ENCODE measurements at places on chromosomes 4 and X.

DNA sequence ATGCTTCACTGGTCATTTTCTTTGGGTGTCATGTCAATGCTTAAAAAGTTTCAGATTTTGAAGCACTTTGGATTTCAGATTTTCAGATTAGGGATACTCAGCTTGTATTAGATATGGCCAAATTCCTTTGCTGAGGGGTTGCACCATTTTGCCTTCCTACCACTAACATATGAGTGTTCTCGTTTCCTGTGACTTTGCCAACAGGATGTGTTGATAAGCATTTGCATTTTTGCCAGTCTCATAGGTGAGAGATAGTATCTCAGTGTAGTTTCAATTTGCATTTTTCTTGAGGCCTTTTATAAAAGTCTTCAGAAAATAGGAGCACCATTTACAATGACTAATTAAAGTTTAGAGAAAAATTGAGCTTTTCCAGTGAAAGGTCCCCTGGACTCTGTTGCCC lies 71.6 kb upstream of the CLCN4 start:
- DNase-seq, result no peak

- peak; percentile 11 for DNase-seq
Measured at GRCh38 chrX:18491587-18492340, 66.4 kb downstream of the CDKL5 start.

GRCh38 chr4:3775005-3775404 lies 8.8 kb downstream of the ADRA2C start:
- DNase-seq, result no peak

- DNase-seq, result no peak
Measured at GRCh38 chr4:163600727-163601126, 106.2 kb downstream of the TMA16 start.

GRCh38 chrX:118976599-118977340 lies 2.4 kb downstream of the LONRF3 start:
- DNase-seq, result peak; percentile 7

DNA sequence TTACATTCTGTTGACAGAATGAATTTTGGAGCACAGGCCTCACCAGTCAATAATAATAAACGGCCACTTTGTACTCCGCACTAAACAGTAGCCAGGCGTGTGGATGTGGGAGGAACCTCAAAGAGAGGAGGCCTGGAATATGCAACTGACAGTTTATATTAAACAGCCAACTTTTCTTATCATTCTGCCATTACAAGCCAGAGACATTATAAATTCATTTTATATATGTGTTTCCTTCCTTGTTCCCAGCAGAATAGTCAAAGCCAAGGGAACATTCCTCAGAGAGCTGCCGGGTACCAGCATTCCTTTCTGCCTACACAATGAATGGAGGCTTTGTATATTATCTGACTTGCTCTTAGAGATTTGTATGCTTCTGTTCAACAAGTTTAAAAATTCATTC lies 436.5 kb upstream of the FTHL17 start:
- DNase-seq, result peak; percentile 62

DNA sequence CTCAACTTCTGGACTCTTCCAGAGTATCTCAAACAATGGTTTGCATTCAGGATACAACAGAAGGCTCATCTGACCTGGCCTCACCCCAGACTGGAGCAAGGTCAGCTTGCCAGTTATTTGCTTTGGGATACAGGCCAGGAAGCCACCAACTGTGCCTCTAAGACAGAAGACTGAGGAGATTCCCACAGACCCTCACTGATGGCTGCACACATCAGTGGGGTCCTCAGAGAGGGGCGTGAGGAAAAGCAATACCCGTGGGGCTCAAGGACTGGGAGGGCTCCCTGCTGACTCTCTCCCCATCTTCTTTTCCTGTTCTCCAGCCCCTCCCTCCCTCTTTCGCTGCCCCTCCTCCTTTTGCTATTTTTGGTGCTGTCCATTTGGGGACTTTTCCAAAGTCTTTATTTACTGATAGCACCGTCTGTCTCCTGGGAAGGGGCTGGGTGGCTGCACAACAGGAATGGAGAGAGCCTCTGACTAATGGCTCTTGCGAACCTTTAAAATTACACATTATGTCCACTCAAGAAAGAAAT lies 23.2 kb downstream of the RELL1 start:
- DNase-seq, result no peak

DNA sequence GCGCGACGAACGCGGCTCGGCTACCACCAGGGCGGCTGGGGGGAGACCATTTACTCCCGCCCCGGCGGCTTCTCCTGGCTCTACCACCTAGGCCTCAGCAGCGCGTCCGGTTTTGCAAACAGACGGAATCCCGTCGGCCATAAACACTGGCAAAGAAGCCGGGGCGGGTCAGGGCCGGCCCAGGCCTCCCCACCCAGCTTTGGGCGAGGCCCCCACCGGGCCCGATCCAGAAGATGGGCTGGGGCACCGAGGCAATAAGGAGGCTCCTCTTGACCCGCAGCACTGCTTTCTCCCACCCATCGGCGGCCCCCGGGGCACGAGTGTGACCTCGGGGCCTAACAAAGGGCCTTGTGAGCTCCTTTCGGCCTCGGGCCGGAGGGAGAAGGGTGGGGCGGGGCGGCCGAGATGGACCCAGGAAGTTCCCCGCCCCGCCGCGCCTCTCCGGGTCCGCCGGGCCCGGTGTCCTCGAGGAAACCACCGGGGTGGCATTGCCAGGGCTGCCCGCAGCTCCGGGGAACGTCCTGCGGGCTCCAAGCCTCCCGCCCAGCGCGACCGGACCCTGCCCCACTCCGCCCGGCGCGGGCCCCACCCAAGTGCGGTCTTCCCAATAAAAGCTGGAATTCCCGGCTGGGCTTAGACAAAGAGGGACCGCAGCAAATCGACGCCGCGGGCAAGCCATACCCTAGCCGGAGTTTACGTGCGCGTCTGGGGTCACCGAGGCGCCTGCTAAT lies 5.9 kb downstream of the BCOR start:
- no peak for DNase-seq

GRCh38 chr4:112167794-112168193 lies 22.5 kb downstream of the FAM241A start:
- no peak for DNase-seq

DNA sequence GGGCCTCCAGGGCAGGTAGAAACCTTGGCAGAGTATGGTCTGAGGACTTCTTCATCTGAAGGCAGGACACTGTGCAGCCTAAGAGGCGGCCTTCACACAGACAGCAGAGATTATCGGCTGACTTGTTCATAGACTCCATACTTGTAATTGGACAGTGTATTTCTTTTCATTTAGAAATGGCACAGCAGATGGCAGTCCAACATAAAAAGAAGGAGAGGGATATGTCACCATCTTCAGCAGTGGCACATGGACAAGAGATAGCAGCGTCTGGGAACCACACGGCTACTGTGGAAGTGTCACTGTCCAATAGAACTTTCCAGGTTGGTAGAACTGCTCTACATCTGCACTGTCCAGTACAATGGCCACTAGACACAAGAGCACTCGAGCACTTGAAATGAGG lies 21.7 kb upstream of the GEMIN8 start:
- peak; percentile 10 for DNase-seq

- no peak for DNase-seq
Measured at GRCh38 chr4:36321176-36321575, 39.8 kb downstream of the DTHD1 start.

- DNase-seq, result no peak
Measured at GRCh38 chrX:2523911-2524310, 23.1 kb upstream of the DHRSX start.

DNA sequence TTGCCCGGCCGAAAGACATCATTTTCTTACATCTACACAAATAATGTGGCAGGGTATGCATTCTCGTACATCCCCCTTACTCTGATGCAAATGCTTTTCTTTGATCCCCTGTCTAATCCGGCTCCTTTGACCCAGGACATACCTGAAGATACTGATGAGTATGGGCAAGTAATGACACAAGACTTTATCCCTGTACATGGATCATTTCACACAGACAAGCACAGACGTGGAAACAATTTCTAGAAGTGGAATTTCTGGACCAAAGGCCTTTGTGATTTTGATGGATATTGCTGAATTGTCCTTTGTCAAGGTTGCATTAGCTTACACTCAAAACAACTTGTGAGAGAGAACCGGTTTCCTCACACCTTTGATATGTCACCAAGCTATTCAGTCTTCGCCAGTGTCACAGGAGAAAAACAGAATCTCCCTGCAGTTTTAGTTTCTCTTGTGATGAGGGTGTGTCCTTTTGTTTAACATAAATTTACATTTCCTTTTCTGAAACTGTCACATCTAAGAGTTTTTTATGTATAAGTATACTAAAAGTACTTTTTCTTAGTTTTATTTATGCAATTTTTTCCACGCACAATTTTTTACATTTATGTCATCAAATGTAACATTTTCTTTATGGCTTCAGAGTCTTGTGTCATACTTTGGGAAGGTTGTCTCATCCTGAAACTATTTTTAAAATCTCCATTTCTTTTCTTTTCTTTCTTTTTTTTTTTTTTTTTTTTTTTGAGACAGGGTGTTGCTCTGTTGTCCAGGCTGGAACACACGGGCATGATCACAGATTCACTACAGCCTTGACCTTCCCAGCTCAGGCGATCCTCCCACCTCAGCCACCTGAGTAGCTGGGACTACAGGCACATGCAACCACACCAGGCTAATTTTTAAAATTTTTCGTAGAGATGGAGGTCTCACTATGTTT lies 25.2 kb downstream of the RWDD4 start:
- DNase-seq, result peak; percentile 48

DNA sequence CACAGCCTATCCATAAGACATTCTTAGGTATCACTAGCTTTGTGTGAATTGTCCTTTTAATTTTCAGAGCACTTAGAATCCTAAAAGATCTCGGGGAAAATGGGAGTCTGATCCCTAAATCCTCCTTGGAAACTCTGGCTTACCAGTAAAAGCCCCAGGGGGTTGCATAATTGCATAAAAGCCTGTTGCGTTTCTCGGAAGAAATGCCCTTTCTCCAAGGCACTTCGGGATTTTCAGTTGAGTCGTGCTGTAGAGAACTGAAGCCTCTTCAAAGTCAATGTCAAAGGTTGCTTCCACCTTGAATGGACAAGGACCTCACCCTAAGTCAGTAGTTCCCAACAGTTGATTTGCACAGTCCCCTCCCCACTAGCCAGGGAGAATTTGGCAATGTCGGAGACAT lies 20.8 kb downstream of the FAM184B start:
- no peak for DNase-seq

Measured in adipocyte (in vitro differentiated cells).